SK-N-SH (cell line): ENCODE measurements at places on chromosomes 16 and 17. TPM values are rescaled to one million over a fixed set of nuclear protein-coding genes. Genes with fewer than 3 reads are reported as not detected.
A peak's percentile ranks its signal among the peaks of the same experiment; 100 is the strongest.

SMIM36 gene
- not detected in 2 replicates for polyA plus RNA-seq

- no peak for DNase-seq
Measured at GRCh38 chr16:11386791-11387546, 41.7 kb downstream of the RMI2 start.

ANKRD40CL gene
- polyA plus RNA-seq = not detected in 2 replicates

DNA sequence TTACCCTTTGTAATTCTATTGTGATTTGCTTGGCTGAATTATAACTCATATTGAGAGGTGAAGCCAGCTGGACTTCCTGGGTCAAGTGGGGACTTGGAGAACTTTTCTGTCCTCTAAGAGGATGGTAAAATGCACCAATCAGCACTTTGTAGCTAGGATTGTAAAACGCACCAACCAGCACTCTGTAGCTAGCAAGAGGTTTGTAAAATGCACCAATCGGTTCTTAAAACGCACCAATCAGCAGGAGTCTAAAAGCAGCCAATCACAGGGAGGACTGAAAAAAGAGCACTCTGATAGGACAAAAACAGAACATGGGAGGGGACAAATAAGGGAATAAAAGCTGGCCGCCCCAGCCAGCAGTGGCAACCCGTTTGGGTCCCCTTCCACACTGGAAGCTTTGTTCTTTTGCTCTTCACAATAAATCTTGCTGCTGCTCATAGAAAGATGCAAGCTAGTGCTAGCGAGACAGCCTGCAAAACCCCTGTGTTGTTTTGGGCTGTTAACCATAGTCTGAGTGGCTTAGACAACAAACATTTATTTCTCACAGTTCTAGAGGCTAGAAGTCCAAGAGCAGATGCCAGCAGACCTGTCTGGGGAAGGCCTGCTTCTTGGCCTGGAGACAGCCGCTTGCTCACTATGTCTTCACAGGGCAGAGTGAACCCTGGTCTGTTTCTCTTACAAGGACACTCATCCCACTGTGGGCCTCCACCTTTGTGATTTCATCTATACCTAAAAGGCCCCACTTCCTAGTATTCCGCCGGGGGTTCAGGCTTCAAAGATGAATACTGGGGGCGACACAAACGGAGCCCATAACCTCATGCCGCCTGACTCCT, 39.0 kb upstream of the CRISPLD2 start:
- DNase-seq = no peak

GRCh38 chr17:46976626-46977270, 2.3 kb downstream of the RPRML start:
- no peak for DNase-seq

DNA sequence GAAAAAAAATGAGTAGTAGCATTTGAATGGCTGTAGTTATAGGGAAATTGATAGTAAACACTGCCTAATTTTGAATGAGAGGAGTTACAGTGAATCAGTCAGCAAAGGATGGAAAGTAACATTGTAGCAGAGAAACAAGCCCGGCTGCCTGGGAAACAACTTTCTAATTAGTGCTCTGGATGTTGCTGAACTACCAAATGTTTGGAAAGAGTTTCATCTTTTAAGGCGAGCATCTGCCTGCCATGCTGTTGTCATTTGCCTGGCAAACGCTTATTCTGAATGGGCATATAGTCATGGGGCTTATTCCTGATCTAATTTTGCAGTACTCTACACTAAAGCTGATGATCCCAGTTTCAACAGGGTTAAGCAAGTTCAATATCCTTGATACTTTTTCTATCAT, 138.6 kb downstream of the CDH11 start:
- DNase-seq = no peak

- DNase-seq = no peak
Measured at GRCh38 chr17:61310590-61310989, 89.1 kb upstream of the TBX2 start.

CCL22 gene
- polyA plus RNA-seq = not detected in 2 replicates

DNA sequence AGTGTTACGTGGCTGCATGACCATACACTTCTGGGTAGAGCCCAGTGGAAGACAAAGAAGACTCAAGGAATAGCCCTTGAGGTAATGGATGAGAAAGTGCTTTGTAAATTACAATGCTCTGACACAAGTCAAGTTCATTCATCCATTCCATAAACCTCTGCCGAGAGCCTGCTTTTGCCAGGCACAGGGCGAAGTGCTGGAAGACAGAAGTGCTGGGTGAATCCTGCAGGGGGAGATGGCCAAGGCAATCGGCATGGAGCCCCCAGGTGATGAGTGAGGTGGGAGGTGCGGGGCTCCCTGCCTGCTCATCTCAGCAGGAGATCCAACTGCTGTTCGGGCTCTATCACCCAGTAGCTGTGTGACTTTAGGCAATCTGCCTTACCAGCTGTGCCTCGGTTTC, 2.8 kb upstream of the SOCS3 start:
- DNase-seq = no peak

- no peak for DNase-seq
Measured at GRCh38 chr17:51423421-51424160, 163.2 kb downstream of the UTP18 start.

GRCh38 chr16:79656553-79657115, 56.1 kb upstream of the MAF start:
- DNase-seq = no peak

DNA sequence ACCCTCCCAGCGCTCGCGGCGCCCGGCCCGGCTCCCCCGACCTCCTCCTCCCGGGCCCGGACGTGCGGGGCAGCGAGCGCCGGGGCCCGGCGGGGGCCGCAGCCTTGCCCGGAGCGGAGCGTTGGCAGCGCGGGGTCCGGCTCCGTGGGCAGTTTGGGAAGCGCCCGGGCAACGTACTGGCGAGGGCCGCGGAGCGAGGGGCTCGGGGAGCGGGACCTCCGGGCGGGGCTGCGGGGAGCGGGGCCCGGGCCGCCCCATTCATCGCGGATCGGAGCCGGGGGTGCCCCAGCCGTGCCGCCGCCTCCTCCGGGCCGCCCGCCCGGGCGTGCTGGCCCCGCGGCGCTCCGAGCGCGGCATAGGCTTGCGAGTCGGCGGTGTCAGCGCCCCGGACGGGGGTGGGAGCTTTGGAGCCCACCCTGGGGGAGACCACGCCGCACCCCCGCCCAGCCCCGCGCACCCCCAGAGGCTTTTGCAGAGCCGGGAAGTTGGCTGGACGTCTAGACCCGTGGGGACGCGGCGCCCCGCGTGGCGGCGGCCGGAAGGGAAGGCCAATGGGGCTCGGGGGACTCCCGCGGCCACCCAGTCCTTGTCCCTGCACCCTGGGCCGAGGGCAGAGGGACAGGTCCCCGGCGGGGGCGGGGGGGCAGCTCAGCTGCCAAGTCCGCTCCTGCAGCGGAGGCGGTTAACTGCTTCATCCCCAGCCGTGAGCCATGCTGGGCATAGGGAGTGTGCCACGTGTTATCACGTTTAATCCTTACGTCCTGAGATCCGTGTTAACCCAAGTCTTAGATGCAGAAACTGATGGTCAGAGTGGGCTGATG, 852 bp downstream of the ZNF469 start:
- peak; percentile 92 for DNase-seq
